Amniotic epithelial cell (primary cell): ENCODE measurements at places on chromosomes 16 and 17.

DNA sequence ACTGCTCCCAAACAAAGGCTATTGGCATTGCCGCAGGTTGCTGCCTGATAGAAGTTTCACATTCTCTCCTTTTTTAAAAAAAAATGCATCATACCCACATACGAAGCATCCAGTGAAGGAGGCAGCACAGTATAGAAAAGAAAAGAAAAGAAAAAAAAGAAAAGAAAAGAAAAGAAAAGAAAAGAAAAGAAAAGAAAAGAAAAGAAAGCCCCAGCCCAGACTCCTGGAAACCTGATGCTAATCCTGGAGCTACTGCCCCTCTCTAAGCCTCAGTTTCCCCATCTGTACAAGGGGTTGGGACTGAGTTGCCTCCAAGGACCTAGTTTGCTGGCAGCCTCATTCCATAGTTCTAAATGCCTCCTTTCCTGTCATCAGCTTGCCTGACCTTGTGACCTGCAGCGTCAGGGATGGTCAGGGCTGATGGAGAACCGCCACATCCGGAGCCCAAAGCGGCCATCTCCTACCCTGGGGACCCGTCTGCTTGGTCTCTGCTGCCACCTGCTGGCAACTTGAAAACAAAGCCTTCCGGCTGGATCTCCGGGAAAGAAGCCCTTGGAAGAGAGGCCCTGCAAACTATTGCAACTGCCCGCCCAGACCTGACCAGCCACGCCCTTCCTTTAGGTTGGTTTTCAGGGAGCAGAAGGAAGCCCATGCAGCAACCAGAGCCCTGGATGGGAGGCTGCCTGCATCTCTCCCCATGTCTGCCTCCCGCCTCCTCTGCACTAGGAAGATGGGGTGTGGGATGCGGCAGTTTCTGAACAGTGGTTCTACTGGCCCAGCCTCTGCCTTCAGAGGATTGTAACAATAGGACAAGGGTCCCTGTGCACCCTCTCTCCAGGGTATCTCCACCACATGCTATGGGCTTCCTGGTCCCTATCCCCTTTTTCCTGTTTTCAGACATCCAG lies 13.0 kb downstream of the AIPL1 start:
- DNase-seq, result peak; percentile 59

GRCh38 chr16:75576384-75576811 lies 10.2 kb downstream of the GABARAPL2 start:
- no peak for DNase-seq

DNA sequence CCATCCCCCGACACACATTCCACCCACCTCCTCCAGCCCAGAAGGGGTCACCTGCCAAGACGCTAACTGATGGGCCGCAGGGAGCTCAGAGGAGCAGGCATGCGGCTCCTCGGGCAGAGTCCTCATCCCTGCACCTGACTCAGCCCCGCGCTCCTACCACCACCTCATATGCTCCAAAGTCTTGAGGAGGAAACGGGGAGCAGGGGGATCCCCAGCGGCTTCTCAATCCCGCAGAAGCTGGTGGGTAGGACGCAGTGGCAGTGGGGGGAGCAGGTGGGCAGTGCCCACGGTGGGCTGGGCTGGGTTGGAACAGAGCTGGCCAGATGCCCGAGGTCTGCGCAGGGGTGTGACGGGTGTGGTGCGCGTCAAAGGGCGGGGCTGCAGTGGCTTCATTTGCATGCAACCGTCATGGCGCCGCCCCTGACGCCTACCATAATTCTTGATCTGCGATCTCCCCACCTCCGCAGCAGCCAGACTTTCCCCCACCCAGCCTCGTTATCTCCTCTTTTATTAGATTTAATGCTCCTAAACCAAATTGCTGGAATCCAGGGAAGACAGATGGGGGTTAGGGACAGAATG lies 39.0 kb upstream of the EMP2 start:
- DNase-seq, result no peak

DNA sequence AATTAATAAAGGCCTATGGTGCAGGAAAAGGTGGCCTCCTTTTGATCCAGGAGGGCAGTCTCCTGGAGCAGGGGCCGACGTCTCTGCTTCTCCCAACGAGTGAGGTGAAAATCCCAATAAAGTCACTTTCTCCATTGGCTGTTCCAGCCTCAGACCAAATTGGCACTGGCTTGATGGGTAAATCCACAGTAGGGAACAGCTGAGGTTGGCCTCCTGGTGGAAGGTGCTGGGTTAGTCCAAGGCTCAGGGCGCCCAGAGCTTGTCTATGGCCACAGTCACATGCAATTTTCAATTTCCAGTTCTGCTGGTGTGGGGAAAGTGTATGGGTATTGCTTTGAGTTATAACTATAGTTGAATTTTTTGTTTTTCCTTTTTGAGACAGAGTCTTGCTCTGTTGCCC lies 79.0 kb downstream of the NETO2 start:
- no peak for DNase-seq

DNA sequence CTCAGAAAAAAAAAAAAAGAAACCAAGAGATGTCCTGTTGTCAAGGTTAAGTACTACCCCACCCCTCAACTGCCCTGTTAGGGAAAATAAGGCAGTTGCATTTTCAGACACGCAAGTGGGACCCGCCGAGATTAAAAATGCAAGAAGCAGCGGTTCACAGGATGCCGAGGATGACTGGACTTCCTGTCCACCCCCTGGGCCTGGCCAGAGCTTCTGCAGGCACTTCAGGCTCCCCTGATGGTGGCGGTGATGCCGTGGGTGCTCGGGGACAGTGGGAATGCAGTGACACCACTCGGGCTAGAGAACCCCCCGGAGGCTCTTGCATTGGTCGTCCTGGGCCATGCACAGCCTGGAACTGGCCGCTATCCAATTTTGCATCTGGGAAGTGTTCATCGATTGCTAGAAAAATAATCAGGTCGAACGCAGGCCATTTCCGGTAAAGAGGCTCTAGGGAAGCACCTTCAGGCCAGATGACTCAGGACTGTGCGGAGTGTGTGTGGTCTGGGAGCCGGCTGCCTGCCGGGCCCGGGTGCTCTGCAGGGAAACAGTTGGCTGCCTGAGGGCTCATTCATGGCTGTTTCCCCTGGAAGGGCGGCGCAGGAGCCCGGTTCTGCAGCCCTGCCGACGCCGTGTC lies 13.4 kb upstream of the CRISPLD2 start:
- peak; percentile 75 for DNase-seq

DNA sequence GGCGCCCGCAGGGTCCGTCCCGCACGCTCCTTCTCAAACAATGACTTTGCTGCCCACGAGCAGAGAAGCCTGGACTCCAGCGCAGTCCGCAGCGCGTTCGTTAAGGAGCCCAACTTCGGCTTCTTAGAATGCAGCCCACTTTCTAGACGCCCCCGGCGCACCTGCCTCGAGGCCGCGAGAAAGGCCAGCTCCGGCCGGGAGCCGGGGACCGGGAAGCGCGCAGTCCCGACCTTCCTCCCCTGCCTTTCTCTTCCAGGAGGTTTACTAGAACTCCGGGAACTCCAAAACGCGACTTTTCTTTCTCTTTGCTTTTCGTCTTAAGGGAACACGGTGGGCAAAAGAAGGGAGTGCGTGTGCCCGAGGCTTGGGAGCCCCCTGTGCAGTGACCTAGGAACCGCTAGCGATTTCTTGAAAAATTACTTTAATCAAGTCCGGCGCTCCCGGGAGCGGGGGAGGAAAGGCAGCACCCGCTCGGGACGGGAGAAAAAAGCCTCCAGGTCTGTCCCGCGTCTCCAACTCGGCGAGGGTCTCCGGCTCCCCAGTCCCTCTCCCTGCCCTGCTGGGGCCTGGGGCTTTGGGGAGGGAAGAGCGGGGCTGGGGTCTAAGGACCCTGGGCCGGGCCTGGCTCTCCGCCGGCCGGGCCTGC lies 2.6 kb downstream of the HNF1B start:
- no peak for DNase-seq

GRCh38 chr17:74746922-74747321 lies 1.5 kb upstream of the NHERF1 start:
- peak; percentile 83 for DNase-seq

GRCh38 chr17:45246861-45247428 lies 14.9 kb downstream of the SPATA32 start:
- no peak for DNase-seq

GRCh38 chr17:75561927-75562603 lies 25.5 kb upstream of the MYO15B start:
- peak; percentile 35 for DNase-seq

- no peak for DNase-seq
These were observed 3.6 kb downstream of the USP7 start for GRCh38 chr16:8959921-8960787.

DNA sequence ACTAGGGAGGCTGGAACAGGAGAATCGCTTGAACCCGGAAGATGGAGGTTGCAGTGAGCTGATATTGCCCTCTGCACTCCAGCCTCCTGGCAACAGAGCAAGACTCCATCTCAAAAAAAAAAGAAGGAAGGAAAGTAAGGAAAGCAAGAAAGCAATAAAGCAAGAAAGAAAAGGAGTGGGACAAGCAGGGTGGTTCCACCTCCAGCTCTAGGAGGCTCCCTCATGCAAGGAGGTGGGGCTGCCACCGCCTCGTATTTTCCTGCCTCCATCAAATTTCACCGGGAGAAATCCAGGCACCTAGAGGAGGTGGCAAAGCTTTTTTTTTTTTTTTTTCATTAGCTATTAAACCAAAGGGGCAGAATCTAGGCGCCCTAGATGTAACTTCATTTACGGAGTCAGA lies 1.0 kb downstream of the CYB561 start:
- DNase-seq, result no peak

DNA sequence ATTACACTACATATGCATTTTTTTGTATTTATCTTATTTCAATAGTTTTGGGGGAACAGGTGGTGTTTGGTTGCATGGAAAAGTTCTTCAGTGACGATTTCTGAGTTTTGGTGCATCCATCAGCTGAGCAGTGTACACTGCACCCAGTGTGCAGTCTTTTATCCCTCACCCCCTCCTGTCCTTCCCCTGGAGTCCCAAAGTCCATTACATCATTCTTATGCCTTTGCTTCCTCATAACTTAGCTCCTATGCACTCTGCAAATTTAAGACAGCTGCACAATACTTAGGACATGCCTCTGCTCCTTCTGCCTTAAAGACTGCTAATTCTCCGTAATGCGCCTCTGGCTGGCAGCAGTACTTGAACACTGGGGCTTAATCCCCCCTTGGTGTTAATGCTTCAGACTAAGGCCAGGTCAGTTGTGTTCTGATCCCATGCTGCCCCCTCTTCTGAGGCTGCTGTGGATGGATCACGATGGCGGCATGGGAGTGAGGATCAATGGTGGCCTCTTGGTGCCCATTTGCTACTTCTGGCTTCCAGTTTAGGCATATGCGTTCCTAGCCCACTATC lies 146.2 kb downstream of the PARN start:
- DNase-seq, result no peak

DNA sequence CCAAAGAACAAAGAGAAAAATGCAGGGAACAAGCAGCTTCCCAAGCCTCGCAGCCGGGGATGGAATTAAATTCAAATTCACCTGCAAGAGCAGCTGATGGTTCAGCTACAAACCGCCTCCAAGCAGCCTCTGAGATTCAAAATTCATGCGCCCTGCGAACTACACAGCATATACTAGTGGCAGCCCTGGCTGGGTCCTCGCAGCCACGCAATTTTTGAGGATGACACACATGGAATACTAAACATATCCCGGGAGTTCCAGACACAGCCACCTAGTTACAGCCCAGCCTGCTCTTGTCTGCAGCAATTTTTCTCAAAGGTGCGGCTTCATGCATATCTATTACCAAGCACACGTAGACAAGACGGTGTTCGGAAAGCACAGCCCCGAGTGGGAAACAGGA lies 35.9 kb upstream of the KIFC3 start:
- no peak for DNase-seq

GRCh38 chr16:17759451-17760390 lies 289.0 kb upstream of the XYLT1 start:
- DNase-seq, result no peak

- DNase-seq, result peak; percentile 5
These were observed 11.9 kb upstream of the PVALEF start for GRCh38 chr17:81153340-81153803.

DNA sequence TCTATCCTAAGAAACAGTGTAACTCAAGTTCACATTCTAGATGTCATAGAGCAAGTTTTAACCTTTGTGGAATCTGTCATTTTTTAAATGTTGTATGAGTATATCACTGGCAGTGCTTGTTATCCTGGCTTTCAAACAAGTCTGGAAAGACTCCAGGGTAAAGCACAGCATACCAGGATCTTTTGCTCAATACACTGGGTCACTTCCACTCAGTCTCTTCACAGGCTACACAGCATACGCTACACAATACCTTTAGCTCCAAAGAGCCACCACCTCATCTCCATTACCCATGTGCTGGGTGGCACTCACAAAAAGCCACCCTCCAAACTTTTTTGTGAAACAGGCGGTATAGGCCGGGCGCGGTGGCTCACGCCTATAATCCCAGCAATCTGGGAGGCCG lies 69.5 kb downstream of the PARN start:
- peak; percentile 52 for DNase-seq

- DNase-seq, result no peak
These were observed 192.0 kb downstream of the NTN1 start for GRCh38 chr17:9213303-9213640.

DNA sequence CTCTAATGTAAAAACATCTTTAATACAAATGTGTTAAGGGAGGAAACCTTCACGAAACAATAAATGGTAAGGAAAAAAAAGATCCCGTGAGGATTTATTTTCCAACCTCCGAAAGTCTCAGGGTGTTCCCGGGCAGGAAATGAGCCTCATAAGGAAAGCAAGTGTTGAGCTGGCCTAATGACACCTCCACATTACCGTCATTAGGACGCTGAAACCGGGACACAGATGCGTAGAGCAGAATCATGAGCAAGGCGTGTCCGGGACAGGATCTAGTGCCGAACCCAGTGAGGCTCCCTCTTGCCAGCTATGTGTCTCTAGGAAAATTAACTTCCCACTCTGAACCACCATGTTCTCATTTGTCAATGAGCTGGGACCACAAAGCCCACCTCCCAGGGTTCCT lies 22.7 kb upstream of the CYTH1 start:
- DNase-seq, result no peak

DNA sequence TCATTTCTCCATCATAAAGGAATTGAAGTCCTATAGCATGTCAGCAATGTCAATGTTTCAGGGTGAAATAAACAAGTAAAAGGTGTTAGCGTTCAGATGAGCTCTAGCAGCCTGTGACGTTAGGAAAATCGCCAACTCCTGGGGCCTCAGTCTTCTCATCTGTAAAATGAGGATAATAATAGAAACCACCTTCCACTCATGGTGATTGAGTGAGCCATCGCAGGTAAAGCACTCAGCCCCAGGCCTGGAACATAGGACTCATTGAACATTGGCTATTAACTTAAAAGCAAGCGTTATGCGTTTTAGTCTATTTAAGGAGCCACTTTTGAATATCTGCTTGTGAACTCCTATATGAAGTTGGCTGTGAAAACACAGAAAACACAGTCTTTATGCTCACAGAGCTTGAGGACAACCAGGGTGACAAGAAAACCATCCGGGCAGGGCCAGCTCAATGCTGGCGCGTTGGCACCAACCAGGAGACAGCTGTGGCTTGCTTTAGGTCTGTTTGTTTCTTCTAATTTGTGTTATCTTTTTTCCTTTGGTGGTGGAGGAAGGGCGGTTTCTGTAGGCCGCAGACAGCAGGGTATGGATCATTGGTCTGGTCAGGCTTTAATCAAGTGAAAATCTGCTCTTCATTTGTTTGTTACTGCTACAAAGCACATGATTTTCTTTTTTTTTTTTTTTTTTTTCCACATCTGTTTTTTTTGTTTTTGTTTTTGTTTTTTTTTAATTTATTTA lies 35.7 kb upstream of the MED9 start:
- DNase-seq, result no peak
